ENCODE measurements at places on chromosomes 4 and X.

DNA sequence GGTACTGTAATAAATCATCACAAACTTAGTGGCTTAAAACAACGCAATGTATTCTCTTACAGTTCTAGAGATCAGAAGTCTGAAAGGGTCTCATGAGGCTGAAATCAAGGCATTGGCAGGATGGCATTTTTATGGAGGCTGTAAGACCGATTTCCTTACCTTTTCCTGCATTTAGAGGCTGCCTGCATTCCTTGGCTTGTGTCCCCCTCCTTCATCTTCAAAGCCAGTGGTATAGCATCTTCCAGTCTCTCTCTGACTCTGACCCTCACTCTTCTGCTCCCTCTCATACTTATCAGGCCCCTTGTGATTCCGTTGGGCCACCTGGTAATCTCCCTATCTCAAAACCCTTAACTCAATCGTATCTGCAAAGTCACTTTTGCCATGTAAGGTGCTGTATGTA lies 258.2 kb upstream of the JADE1 start:
- DNase-seq, result no peak

- DNase-seq, result no peak
Observed at GRCh38 chrX:108348525-108348924, 89.7 kb downstream of the COL4A6 start.

GRCh38 chr4:183987987-183988392 lies 82.9 kb downstream of the STOX2 start:
- no peak for DNase-seq

DNA sequence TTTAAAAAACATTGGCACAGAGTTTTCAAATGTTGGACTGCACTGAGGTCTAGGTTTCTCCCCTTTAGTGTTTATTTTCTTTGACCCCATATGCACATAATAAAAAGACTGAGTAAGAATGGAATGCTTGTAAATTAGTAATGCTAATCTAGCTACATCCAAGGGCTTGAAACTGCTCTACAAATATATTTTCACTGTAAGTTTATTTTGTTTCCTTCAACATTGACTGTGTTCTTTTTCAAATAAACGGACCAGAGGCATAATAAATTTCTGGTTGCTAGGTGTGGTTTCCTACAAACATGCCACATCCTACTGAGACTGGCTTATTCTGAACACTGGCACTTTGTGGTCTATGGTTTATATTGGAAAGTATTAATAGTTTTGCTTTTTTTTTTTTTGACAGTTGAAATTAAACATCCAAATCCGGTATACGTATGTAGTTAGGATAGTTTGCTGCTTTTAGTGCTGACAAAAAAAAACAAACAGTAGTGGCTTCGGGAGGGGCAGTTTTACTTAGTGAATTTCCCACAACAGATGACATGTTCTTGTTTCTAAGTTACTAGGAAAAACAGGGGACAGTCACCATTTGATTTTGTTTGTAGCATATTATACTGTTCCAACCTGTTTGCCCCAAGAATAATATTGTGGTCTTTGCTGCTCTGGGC lies 13.2 kb downstream of the CA5B start:
- no peak for DNase-seq

DNA sequence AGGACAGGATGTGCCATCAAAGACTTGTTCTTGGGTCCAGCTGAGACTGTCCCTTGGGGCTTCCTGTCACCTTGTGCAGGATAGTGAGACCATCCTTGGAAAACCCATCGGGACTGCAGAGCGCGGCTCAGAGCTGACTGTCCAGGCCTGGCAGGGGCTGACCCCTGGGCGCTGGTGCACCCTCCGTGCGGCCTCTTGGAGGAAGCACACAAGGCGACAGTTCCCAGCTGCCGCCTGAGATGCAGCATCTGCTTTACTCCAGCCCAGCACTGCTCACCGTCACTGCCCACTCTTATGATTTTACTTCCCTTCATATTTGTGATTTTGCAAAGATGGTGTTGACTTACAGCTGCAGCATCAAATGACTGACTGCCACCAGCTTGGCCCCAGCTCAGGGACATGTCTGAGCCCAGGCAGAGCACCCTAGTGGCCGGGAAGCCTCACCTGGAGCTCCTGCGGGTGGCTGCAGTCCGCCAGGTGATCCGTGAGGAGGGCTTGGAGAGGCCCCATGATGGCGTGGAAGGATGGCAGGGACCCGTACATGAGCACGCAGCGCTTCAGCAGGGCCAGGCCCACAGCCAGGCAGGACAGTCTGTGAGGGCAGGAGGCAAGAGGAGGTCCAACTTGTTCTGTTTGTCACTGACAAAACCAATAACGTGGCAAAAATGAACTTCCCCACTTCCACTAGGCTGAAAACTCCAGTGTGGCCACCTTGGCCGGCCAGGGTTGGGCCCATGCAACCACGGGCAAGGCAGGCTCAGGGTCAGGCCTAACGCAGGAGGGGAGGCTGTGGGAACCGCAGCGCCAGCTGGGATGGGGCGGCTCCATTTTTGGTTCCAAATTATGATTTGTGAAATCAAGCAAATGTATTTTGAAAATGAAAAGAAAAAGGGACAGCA lies 21.8 kb downstream of the NOP14 start:
- DNase-seq, result no peak

- no peak for DNase-seq
Observed at GRCh38 chr4:114264877-114265291, 285.4 kb upstream of the ARSJ start.

DNA sequence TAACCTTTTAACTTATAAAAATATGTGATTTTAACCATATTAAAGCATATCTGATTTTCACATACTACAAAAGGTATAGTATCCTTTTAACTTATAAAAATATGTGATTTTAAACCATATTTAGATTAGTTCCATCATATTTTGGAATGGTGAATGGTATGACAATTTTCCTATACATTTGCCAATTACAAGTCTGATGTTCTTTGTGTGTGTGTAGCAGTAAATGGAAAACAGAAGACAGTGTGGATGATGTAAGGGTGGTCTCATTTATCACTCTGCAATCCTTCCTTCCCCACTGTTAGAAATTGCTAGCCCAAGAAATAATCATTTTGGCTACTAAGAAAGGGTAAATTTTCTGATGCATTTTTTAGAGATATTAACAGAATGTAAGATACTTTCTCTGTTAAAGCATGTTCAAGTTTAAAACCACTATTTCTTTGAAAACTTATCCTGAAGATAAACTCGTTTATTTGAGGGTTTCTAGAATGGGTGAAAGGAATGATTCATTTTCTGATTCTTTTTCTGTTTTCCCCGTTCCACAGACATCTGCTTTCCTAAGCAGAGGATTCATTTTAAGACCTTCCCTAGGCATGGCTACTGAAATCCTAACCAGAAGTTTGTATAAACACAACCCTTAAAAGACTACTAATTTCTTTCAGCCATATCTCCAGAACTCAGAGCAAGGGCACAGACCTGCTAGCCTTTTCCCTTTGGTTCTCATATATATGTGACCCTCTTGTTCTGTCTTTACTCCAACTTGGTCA lies 21.0 kb downstream of the NUDT6 start:
- DNase-seq, result no peak

- DNase-seq, result no peak
Observed at GRCh38 chr4:139533511-139533910, 22.5 kb downstream of the SETD7 start.

GRCh38 chrX:120456973-120457372 lies 12.1 kb downstream of the LAMP2 start:
- no peak for DNase-seq

GRCh38 chr4:14092741-14093140 lies 465.2 kb upstream of the BOD1L1 start:
- no peak for DNase-seq

DNA sequence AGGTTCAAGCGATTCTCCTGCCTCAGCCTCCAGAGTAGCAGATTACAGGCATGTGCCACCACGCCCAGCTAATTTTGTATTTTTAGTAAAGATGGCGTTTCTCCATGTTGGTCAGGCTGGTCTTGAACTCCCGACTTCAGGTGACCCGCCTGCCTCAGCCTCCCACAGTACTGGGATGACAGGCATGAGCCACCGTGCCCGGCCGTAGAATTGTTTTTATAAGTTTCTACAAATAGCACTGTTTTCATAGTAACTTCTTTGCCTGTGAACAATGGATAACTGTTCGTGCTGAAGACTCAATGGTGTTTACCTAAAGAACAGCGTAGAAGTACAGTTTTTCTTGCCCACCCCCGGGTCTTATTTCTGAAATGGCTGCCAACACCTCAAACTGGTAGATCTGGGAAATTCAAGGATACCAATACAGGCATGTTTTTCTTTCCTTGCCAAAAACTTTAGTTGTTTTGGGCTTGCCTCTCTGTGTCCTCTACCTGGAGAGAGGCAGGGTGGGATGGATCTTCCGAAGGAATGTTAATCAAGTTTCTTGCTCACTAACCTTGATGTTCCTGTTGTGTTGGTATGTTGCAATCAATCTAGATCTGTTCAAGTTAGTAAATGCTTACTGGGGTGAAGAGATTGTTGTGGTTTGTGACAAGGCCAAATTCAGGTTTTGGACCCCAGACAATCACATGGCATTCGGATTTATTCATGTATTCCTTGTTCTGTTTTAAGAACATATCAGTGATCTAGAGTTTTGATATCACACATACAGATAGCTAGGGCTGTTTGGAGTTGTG lies 2.8 kb upstream of the RUFY3 start:
- DNase-seq, result no peak

DNA sequence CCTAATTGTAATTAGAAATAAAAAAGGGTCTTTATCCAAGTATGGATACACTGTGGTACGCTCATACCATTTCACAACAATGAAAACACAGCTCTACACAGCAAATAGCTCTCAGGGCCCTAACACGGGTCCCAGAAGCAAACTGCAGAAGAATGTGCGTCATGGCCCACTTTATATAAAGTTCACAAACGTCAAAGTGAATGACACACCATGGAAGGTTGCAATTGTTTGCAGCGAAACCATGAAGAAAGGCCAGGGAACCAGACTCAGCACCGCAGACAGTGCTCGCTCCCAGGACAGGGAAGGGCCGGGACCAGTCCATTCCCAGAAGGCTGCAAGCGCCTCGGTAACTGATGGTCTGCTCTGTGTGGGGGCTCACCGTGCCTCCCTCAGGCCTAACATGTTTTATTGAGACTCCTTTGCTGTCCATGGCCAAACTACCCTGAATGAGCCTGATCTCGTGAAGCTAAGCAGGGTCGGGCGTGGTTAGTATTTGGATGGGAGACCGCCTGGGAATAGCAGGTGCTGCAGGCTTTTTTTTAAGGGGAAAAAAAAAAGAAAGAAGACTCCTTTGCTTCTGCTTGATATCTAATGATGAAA lies 47.8 kb downstream of the ACOX3 start:
- DNase-seq, result no peak

Data from NCI-H1092 (cell line).